A172 (cell line): ENCODE measurements at places on chromosomes 12 and 14.
A peak's percentile ranks its signal among the peaks of the same experiment; 100 is the strongest.

- DNase-seq = no peak
Measured at GRCh38 chr14:21902561-21903181, 229.1 kb upstream of the OR4E1 start.

DNA sequence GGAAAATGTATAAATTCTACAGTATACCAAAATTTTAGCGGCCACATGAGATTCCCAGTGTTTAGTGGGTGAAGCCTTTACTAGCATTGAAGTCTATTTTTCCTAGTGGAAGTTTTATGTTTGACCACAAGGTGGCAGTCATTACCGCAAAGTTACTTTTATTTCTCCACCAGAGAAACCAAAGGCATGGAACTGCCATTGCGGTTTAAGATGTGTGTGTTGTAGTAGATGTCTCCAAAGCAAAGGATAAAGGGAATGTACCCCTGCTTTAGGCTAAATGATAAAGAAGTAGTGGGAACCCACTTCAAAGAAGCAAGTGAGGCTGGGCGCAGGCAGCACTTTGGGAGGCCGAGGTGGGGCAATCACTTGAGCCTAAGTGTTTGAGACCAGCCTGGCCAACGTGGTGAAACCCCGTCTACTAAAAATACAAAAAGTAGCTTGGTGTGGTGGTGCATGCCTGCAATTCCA, 140.5 kb downstream of the PRKCH start:
- DNase-seq = peak; percentile 66

DNA sequence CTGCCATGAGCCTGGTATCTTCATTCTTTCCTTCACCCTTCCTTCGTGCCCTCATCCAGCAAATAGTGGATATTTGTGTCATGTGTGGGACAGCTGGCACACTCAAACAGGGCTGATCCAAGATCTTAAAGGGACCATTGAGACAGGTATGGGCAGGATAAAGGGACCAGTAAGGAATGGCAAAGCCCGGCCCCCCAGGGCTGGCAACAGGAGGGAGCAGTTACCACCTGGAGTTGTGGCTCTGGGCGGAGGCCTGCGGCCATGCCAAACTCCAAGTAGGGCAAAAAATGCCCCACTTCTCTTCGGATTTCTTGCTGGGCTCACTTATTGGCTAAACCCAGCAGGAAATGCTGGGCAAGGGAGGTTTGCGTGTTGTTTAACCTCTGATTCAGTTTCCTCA, 2.1 kb downstream of the OGFOD2 start:
- no peak for DNase-seq

- no peak for DNase-seq
Measured at GRCh38 chr14:37145395-37145794, 27.0 kb downstream of the SLC25A21 start.

- DNase-seq = peak; percentile 55
Measured at GRCh38 chr12:100295764-100296555, 29.0 kb downstream of the SCYL2 start.

DNA sequence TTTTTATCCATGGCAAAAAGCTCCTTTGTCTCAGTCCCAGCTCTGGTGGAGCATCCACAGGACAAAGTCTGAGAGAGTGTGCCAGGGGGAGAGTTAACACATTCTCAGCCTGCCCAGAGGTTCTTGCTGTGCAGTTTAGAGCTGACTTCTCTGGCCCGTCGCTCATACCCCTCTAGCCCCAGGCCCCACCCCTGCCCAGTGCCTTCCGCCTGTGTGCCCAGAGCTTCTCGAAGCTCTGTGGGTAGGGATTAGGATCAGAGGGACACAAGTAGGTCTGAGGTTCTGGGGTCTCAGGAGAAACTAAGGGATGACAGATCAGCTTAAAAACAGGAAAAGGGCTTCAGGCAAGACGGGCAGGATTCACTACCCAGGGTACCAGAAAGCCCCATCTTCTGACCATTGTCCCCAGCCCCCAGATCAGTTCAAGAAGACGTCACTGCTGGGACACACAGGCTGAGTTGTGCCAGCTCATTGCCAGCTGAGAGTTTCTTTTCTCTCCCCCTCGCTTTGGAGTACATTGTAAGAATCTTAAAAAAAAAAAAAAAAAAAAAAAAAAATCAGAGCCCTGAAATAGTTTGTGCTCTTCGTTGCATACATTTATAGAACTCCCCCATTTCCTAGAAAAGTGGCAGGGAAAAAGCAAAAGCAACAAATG, 127.0 kb downstream of the GCH1 start:
- DNase-seq = no peak

DNA sequence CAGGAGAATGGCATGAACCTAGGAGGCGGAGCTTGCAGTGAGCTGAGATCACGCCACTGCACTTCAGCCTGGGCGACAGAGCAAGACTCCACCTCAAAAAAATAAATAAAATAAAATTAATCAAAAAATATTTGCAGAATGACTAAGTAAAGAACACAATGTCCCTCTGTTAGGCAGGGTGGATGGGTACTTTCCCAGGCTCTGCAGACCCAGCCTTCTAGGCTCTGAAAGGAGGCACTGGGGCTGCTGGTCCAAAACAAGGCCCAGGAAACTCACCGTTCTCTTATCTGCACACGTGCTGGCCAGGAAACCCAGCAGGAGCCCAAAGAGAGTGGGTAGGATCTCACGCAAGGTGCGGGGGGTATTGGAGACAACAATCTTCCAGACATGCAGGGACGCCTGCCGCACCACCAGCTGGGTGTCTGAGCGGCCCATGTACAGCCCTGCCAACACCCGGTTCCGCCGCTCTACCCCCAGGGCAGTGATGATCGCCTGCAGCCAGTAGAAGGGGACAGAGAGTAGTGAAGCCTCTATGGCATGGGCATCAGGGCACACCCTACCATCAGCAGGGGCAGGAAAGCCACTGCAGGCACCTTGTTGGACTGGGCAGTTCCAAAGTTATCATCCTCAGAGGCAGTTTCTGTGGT, 25.8 kb upstream of the RAB35 start:
- no peak for DNase-seq
